ENCODE measurements at places on chromosomes 6 and 20.
A peak's percentile ranks its signal among the peaks of the same experiment; 100 is the strongest.

- no peak overlapping the region for H3K4me3 ChIP-seq
- peaks cover 4% of the 10 kb centered on the region for H3K4me1 ChIP-seq
- H3K27ac ChIP-seq = no peak overlapping the region
- no peaks in the 10 kb centered on the region for H3K27me3 ChIP-seq
Measured at GRCh38 chr6:135525594-135525993, 28.1 kb upstream of the AHI1 start.

GRCh38 chr20:53411891-53412290 lies 181.7 kb downstream of the ZNF217 start:
- no peaks in the 10 kb centered on the region for H3K36me3 ChIP-seq
- H3K4me1 ChIP-seq = peaks cover 8% of the 10 kb centered on the region
- DNase-seq = no peak
- peaks cover 2% of the 10 kb centered on the region for H3K27me3 ChIP-seq
- H3K4me3 ChIP-seq = no peak overlapping the region

DNA sequence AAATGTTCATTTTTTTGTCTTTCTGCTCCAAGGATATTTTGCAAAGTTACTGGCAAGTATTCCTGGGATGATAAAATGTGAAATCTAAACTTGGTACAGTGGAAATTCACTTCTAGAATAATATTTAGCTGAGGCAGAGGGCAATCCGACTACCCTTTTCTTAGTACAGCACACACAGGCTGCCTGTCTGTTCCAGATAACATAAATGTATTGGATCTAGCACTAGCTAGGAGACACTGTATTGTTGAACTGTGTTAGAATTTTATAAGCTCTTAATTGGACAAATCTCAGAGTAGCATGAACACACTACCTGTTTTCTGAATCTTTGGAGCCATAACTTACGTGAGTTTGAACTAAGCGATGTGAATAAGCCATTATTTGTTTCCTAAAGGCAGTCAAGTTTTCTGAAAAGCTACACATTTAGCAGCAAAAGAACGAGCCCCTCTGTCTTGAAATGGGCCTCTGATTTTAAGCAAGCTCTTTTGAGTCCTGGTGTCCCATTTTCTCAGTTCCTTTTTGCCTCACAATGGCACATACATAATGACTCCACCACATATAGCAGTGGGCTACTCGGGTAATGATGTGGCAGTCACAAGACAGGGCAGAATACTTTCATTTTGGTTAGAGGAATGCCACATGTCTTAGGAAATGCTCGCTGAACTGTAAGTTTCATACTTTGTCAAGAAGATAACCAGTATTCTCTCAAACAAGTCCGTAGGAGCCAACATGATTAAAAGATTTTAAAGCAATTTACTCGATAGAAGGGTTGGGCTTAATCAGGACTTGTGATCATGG lies 116.5 kb upstream of the ESR1 start:
- H3K27ac ChIP-seq = peak overlapping the region; percentile 64
- peaks cover 5% of the 10 kb centered on the region for H3K27me3 ChIP-seq
- H3K4me3 ChIP-seq = peak overlapping the region; percentile 73
- DNase-seq = no peak
- no peaks in the 10 kb centered on the region for H3K36me3 ChIP-seq

- no peaks in the 10 kb centered on the region for H3K27me3 ChIP-seq
- H3K36me3 ChIP-seq = no peaks in the 10 kb centered on the region
- H3K27ac ChIP-seq = no peak overlapping the region
- H3K4me3 ChIP-seq = no peak overlapping the region
- DNase-seq = no peak
Measured at GRCh38 chr6:9799582-9799981, 615.3 kb downstream of the TFAP2A start.

DNA sequence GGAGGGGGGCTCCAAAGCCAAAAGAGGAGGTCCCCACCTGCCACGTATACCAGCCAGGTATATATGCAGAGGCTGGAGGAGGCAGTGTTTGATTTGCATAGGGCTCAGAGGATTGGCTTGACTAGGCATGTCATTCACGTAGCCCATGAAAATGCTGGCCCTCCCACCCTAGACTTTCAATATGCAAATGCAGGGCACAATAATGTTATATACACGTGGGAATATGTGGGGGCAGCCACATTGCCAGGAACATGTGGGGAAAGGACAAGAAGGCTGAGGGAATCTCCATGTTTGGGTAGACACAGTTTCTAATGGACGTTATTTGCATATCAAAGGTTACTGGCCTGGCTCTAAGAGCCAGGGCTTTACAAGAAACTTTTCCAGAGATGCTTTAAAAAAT lies 301.8 kb downstream of the FARS2 start:
- no peak overlapping the region for H3K4me3 ChIP-seq
- no peak for DNase-seq
- H3K36me3 ChIP-seq = peaks cover 20% of the 10 kb centered on the region
- no peaks in the 10 kb centered on the region for H3K27me3 ChIP-seq

DNA sequence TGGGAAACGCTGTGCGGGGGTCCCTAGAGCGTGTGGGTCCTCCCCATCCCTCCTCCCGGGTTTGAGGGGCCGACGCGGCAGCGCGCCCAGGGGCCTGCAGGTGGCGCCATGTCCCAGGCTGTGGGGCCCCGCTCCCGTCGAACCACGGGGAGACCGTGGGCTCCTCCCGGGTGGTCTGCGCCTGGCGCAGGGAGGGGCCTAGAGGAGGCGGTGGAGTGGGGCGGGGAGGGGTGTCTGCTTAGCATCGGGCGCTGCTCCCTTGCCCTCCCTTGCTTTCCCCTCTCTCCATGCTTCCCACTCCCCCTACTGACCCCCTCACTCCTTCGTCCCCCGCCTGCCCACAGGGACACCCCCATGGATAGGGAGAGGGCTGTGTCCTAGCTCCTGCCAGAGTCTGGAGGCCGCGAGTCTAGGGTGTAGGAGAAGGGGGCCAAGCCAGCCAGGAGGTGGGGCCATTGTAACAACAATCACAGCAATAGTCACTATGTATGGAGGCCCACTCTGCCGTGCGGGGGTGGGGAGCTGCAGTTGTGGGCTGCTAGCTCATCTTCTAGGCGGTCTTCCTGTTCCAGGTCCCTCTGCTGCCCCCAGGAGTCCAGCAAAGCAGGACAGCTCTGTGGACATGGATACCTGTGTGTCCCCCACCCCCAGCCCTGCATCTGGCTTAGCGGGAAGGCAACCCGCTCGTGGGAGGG lies 51.7 kb downstream of the CHMP4B start:
- peak; percentile 80 for DNase-seq
- H3K4me1 ChIP-seq = peaks cover 31% of the 10 kb centered on the region
- H3K36me3 ChIP-seq = peaks cover 10% of the 10 kb centered on the region
- no peak overlapping the region for H3K27ac ChIP-seq
- H3K27me3 ChIP-seq = no peaks in the 10 kb centered on the region

DNA sequence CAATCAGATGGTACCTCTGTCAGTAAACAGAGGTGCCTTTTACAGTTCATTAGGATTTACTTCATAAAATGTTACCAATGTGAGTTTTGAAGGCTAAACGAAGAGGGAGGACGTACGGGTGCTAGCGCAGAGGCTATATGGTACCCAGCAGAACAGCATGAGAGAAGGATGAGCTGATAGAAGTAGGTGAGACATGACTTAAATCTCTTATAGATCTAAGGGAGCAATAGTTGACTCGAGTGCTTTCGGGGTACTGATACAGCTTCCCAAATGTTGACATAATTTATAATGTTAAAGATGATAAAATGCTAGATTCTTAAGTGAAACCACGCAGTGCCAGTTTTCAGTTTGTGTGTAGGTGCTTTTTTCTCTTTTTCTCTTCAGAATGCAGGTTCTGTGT lies 72.6 kb downstream of the HIVEP1 start:
- no peaks in the 10 kb centered on the region for H3K27me3 ChIP-seq
- H3K27ac ChIP-seq = no peak overlapping the region
- H3K4me1 ChIP-seq = peaks cover 14% of the 10 kb centered on the region

GRCh38 chr6:53033764-53034163 lies 31.4 kb upstream of the FBXO9 start:
- no peaks in the 10 kb centered on the region for H3K27me3 ChIP-seq
- no peak for DNase-seq
- H3K4me3 ChIP-seq = no peak overlapping the region
- H3K4me1 ChIP-seq = no peaks in the 10 kb centered on the region
- H3K27ac ChIP-seq = no peak overlapping the region

DNA sequence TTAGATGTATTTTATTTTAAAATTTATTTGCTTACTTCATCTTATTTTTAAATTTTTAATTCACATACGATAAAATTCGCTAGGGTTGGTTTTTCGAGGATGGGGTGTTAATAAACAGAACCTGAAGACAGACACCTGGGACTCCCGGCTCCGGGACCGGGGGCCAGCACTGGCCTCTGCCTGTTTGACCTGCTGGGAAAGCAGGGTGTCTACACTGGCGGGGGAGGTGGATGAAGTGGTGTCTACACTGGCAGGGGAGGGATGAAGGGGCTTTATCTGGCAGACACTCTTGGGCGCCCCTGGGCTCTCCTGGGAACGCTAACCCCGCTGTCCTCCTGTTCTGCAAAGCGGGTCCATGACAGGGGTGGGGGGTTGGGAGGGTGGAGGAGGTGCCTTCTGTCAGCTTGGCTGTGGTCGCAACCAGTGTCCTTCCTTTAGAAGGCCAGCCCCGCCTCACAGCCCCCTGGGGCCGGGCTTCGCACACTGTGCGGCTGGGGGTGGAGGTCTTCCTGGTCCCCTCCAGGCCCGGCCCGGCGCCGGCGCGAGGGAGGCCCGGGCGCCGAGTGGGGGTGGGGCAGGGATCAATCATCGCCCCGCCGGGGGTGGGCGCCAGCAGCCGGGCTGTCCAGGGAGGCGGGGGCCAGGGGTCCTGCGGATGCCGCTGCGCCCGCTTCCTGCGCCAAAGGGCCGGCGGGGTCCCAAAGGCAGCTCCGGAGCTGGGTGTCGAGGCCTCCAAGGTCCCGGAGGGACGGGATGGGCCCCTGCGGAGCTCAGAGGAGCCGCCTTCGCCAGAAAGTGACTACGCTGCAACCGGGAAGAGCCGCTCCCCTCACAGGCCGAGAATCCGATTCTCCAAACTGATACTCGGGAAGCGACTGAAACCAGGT lies 1.8 kb downstream of the GATA5 start:
- H3K27ac ChIP-seq = no peak overlapping the region
- H3K36me3 ChIP-seq = no peaks in the 10 kb centered on the region
- H3K4me1 ChIP-seq = no peaks in the 10 kb centered on the region
- peaks cover 48% of the 10 kb centered on the region for H3K27me3 ChIP-seq

- no peak overlapping the region for H3K4me3 ChIP-seq
- H3K27ac ChIP-seq = no peak overlapping the region
- no peak for DNase-seq
- peaks cover 5% of the 10 kb centered on the region for H3K27me3 ChIP-seq
- H3K4me1 ChIP-seq = no peaks in the 10 kb centered on the region
Measured at GRCh38 chr6:56628105-56628504, 14.6 kb downstream of the DST start.

- H3K36me3 ChIP-seq = no peaks in the 10 kb centered on the region
- H3K27ac ChIP-seq = peak overlapping the region; percentile 32
- no peak for DNase-seq
- no peaks in the 10 kb centered on the region for H3K27me3 ChIP-seq
- peaks cover 13% of the 10 kb centered on the region for H3K4me1 ChIP-seq
Measured at GRCh38 chr6:139343052-139343750, 31.2 kb downstream of the CITED2 start.

GRCh38 chr6:48552905-48553304 lies 441.9 kb upstream of the PTCHD4 start:
- no peak overlapping the region for H3K27ac ChIP-seq
- no peaks in the 10 kb centered on the region for H3K27me3 ChIP-seq
- H3K36me3 ChIP-seq = no peaks in the 10 kb centered on the region
- H3K4me3 ChIP-seq = no peak overlapping the region

DNA sequence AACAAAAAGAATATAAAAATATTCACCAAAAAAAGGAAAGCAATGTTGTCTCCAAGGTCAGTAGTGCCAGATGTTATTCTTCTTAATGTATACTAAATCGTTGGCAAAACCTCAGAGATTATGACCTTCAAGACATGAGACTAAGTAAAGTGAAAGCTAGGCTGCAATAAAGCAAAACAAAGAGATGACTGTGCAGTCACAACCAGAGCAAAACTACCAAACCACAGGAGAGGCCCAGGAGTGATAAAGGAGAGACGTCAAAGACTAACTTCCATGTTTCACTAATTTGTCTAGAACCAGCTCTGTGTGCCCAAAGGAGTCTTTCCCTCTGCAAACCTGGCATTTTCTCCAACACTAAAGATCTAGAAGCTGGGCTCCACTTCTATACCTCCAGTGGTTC lies 155.9 kb upstream of the POU3F2 start:
- no peaks in the 10 kb centered on the region for H3K36me3 ChIP-seq
- H3K4me3 ChIP-seq = no peak overlapping the region

DNA sequence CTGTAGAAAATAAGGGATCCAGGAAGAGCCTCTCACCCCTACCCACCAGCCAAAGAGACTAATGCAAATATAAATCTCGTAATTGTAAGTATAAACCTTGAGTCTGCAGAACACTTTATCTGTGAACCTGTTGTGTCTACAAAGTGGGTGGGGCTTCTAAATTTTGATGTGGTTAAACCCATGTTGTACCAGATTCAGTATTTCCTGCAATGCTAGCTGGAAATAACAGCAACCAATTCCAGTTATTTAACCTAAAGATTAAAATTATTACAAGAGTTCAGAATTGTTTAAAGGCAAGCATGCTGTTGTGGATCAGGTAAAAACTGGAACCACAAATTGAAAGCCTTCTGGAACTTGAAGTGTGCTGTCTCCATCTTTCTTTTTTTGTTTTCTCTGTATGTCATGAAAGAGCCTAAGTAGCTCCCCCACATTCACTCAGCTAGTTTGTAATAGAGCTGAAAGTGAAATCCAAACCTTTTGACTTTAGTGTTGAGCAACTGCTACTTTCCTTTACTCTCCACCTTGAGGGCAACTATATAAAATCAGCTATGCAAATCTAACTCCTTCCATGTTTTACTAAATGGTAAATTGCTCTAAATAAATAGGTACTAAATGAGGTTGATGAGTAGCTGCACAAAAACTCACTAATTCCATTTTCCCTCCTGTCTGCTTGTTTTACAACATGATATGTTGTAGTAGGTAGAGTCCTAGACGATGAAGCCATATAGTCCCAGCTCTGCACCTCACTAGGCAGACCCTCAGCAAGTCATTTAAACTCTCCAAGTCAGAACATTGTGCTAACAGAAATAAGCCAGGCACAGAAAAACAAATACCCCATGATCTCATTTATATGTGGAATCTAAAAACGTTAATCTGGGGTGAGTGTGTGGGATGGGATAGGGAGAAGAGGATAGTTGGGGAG lies 17.9 kb upstream of the THEMIS start:
- peaks cover 18% of the 10 kb centered on the region for H3K36me3 ChIP-seq
- H3K27me3 ChIP-seq = no peaks in the 10 kb centered on the region
- no peak for DNase-seq

DNA sequence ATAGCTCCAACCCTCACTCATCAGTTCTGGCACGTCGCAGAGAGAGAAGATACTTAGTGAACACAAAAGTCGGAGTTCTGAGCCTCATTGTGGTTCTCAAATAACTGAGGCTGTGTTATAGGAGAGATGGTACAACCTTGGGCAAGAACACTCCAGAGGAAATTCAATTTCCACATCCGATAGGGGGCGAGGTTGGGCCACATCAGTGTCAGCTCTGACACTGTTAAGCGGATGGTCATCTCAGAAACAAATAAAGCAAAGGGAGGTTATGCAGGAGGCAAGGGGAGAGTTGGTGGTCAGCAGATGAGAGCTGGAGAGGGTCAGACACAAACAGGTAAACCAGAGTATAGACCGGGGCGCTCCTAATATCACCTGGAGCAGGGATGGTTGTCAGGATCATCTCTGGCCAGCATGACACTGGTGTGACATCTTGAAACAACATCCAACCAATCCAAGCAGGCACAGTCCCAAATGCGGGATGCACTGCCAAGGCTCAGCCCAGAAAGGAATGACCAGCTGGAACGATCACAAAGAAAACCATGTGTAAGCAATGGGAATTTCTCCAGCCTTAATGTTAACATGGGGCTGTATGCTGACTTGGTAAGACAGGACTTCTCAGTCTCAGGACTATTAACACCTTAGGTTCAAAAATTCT lies 331.8 kb downstream of the HACE1 start:
- H3K27ac ChIP-seq = no peak overlapping the region
- no peaks in the 10 kb centered on the region for H3K4me1 ChIP-seq
- no peak overlapping the region for H3K4me3 ChIP-seq
- peaks cover 5% of the 10 kb centered on the region for H3K27me3 ChIP-seq
- no peak for DNase-seq

All from activated naive CD8-positive, alpha-beta T cell treated with anti-CD3 and anti-CD28 coated beads, Interleukin-2, amount 10 ng/mL, durations not matched to agents 7 days and 5 days (primary cell).